ENCODE measurements at places on chromosomes 5 and 9. TPM values are rescaled to one million over a fixed set of nuclear protein-coding genes. Genes with fewer than 3 reads are reported as not detected.

DNA sequence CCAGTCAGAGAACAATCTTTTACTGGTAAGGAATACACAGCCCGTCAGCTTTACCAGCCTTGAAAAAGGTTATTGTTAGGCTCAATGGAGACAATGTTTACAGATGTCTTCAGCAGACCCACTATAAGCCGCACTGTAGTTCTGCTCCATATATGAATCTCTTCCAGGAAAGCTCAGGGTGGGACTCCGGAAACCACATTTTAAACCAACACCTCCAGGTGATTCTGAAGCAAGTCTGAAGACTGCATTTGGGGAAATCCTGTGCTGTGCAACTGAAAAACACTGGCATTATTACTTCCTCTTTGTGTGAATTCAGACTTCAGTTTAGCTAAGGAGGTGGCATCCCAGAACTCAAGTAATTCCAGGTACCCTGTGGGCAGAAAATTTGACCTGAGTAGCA lies 3.5 kb downstream of the GZMK start:
- no peak for DNase-seq

The OTULINL gene
- total RNA-seq: 18.9 TPM

GRCh38 chr5:120304663-120305062 lies 159.4 kb upstream of the PRR16 start:
- DNase-seq: no peak

- no peak for DNase-seq
Measured at GRCh38 chr9:88745276-88746001, 210.5 kb downstream of the NXNL2 start.

GRCh38 chr5:43802119-43802518 lies 199.1 kb downstream of the NNT start:
- no peak for DNase-seq

- no peak for DNase-seq
Measured at GRCh38 chr5:14882658-14883580, 11.3 kb upstream of the ANKH start.

DNA sequence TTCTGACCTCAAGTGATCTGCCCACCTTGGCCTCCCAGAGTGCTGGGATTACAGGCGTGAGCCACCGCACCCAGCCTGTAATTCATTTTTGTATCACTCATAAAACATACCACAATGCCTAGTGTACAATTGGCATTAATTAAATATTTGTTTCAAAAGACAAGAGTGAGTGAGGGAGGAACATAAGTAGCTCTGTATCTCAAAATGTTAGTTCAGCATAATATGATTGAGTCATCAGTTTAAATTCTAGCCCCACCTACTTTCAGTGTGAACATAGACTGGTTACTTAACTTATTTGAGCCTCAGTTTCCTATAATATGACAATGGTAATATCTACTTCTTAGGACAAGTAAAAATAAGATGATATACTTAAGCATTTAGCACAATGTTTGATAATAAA lies 26.9 kb downstream of the INVS start:
- no peak for DNase-seq

- DNase-seq: no peak
Measured at GRCh38 chr9:99046542-99047071, 58.3 kb upstream of the TGFBR1 start.

DNA sequence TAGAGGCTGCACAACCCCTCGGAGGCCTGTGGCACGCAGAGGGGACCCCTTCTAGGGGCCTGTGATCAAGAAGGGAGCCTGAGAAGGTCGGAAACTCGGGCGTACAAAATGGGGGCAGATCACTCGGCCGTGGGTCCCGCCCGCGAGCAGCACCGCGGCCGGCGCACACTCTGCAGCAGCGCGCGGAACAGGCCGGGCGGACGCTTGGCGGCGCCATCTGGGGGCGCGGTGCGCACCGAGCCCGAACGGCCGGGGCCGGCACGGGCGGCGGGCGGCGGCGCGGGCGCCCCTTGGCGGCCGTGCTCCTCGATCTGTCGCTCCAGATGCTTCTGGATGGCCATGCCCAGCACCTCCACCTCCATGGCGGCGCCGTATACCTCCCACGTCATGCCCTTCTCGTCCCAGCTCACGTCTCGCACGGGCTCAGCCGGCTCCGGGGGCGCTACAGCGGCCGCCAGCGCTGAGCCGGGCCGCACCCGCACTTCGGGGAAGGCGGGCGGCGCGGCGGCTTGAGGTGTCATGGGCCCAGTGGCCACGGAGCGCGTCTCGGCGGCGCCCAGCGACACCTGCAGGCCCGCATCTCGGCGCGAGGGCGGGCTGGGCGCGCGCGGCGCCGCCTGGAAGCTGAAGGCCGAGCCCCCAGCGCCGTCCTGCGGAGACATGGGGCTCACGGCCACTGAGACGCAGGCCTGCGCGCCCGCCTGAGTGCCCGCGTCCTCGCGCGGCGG lies 13.1 kb downstream of the GPRIN1 start:
- no peak for DNase-seq

The PCDHA1 gene
- not detected for total RNA-seq

DNA sequence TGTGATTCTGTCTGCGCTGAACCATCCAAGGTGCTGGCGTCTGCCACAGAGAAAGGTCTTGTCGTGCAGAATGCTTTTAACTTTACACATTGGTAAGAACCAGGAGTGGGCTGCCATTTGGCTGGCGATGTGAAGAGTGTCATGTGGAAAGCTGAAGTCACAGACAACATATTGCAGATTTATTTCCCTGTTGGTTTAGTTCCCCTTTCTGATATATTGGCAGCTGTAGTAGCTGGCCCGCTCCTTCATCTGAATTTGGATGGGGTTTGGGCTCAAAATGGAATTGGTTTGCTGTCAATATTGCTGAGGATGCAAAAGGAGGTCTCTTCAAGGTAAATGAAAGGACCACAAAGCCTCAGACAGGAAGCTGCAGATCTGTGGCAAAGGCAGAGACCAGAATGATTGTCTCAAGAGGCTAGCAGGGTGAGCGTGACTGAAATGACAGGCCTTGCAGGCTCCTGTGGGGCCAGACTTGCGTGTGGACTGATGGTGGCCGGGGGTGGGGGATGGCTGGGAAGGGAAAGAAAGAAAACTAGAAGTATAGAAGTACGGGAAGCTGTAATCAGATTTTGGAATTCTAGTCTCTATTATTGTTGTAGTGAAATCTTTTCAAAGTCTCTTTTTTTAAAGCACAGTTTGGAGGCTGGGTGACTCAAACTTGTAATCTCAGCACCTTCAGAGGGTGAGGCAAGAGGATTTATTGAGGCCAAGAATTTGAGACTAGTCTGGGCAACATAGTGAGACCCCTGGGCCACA lies 25.1 kb upstream of the CD180 start:
- DNase-seq: no peak

- no peak for DNase-seq
Measured at GRCh38 chr5:15266229-15266628, 233.8 kb upstream of the FBXL7 start.

The ZNF618 gene
- 16.1 TPM for total RNA-seq

DNA sequence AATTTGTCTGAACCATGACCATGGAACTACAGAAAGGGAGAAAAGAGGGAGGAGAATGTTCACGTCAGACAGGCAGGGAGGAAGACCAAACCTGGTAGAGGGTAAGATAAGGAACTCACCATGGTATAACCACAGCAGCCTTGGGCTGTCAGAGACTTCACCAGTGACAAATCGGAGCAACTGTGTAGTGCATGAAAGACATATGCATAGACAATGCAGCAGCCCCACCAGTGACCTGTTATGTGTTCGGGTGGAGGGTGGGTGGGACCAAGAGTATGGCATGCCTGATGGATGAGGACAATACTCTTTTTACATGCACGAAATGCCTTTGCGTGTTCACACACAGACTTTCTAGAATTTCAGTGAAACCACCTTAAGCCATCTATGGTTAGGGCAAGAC lies 221.8 kb upstream of the RASEF start:
- DNase-seq: no peak

DNA sequence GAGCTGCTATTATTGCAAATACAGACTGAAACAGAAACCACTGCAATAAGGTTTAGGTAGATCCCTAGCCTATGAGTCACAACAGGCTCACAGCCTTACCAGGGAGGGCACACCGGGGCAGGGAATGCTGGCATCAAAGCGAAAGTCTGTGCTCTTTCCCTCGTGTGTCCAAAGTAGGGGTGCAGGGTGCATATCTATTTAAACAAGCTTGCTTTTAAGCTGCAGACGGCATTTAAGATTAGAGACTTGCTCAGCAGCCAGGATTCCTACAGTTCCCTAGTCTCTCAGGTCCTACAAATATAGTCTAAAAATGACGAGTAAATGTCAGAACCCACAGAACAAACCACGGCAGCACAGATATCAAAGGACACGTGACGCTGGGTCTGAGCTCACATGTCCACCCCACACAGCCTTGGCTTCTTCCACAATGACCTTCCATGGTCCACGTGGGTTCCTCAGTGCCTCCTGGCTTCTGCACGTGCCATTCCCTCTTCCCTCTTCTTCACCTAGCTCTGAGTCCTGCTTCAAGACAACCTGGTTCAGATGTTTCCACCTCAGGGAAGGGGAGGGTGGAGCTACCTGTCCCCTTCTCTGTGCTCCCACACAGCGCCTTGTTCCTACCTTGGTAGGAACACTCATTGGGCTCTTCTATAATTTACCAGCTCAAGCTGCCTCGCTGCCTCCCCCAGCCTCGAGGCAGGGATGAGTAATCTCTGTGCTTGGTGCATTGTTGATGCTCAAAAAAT lies 193.2 kb downstream of the MAPKAP1 start:
- peak; percentile 65 for DNase-seq

DNA sequence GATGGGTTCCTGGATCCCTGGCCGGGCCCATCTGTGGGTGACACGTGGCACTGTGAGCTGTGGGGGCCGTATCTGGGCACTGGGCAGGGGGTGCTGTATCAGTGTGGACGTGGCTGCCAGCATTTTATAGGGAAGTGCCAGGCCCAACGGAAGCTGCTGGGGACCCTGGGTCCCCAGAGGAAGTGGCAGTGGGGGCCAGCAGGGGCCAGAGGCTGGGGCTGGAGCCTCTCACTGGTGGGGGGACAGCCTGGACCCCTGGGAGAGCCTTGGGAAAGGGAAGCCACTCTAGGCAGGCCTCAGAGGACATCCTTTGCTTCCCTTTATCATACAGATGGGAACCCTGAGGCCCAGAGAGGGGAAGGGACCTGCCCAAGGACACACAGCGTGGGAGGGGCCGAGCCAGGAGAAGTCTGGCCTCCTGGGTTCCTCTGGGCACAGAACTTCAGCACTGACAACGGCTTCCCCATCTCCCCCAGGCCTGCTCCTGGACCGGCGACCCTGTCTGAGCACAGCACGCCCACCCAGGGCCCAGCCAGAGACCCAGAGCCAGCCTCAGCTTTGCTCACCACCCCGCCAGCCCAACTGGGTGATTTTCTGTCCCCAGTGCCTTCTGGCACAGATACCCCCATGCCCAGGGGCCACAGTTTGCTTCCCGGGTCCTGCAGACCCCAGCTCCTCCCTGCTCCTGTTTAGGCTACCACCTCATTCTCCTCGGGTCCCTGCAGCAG lies 15.5 kb upstream of the LAMC3 start:
- no peak for DNase-seq

All from ureter (tissue), 1 donor.